Left renal cortex interstitium (tissue), 4 donors: ENCODE measurements at places on chromosomes 12 and 14. TPM values are rescaled to one million over a fixed set of nuclear protein-coding genes. Genes with fewer than 3 reads are reported as not detected.

The TSPAN8 gene
- polyA plus RNA-seq, result 27.4 TPM

The ACVRL1 gene
- polyA plus RNA-seq, result 38.0 TPM

The RNASE7 gene
- 0.86 TPM for polyA plus RNA-seq

The LGMN gene
- 117 TPM for polyA plus RNA-seq

The TSPAN19 gene
- polyA plus RNA-seq, result 0.75 TPM

The IFNG gene
- not detected for polyA plus RNA-seq

The FOXN3 gene
- 35.2 TPM for polyA plus RNA-seq

The SPRING1 gene
- 31.1 TPM for polyA plus RNA-seq

The SERPINA3 gene
- 0.21 TPM for polyA plus RNA-seq

The FLRT2 gene
- polyA plus RNA-seq, result 237 TPM

The KRT85 gene
- polyA plus RNA-seq, result not detected

The DNAH10 gene
- 4.1 TPM for polyA plus RNA-seq

The CABP1 gene
- polyA plus RNA-seq, result 4.3 TPM

The RNF212B gene
- polyA plus RNA-seq, result 0.82 TPM

DNA sequence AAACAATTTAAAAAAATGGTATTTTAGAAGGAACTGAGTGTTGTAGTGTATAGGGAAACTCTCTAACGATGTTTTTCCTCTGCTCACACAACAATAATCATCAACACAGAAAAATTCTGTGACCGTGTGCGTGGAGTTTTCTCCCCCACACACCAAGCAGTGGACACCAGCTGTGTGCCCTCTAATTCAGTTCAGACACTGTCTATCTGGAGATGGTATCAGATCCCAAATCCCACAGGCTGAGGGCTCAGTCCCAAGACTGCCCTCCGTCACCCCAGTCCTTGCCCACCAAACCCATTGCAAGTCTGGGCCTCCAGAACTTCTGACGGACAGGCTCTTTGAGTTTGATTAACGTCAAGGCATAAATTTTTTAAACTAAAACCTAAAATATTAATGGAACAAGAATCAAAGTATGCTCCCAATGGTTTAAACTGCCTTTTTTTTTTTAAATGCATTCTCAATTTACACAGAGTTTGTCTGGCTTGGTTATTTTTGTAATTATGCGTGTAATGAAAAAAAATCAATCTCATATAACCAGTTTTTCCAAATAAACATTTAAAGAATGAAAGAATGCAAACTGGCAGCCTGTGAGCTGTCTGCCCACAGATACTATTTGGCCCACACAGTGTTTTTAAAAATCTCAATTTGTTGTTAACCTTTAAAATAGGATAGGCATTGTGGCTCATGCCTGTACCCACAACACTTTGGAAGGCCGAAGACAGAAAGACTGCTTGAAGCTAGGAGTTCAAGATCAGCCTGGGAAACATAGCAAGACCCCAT, 19.2 kb downstream of the BLTP3B start:
- no peak for DNase-seq

- no peak for DNase-seq
Measured at GRCh38 chr12:70154960-70155589, 88.2 kb upstream of the CNOT2 start.

DNA sequence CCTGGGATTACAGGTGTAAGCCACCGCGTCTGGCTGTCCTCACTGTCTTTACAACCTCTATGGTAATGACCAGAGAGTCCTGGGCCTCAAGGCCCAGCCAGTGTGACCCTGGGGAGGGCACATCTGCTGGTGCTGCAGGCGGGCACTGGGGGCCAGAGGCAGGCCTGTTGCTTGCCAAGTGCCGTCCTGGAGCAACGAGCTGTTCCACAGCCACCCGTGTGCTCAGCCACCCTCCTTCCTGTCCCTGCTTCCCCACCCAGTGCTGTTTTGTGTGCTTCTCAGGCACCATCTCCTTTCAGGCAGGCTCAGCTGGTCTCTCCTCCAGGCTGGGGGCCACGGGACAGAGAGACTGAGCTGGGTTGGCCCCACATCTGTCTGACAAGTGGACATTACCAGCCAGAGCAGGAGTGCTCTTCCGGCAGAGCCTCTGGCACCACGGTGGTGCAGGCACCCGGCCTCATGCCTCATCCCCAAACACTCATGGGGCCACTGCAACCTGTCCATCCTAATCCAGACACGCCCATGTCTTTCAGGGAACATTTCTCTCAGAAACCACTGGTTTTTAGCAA, 9.0 kb downstream of the SLC25A47 start:
- no peak for DNase-seq

- DNase-seq, result peak; percentile 45
Measured at GRCh38 chr12:80565271-80565670, 121.2 kb downstream of the PTPRQ start.

- no peak for DNase-seq
Measured at GRCh38 chr12:116325336-116325664, 47.8 kb upstream of the MED13L start.

DNA sequence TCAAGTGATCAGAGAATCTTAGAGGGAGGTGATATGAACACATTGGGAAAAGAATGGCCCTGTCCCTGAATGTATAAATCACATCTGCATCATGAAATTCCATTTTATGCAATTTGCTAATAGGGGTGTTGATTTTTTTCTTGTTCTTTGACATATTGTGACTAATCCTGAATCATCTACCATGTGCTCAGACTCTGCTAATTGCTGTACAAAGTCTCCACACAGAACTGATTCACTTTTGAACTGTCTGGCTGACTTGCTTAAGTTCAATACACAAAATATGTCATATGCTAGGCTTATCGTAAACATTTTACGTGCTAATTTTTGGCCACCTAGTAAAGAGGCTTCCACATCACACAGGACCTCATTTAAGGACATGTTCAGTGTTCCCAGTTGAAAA, 2.6 kb downstream of the TMEM132D start:
- no peak for DNase-seq

DNA sequence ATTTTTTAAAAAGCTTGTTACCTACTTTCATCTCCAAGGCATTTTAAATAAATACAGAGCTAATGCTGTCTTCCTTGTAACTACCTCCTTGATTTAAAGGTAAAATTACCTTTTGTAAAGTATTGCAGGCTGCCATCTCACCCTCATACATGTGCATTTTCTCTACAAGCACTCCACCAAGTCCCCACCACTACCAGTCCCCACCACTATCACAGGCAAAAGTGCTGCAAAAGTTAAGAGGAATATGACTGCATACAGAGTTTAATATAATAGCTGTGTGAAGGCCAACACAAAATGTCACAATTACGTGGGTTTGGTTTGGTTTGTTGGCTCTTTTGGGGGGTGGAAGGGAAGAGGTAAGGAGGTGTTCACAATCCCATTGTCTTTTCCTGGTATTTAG, 9.6 kb downstream of the SIX1 start:
- DNase-seq, result no peak

DNA sequence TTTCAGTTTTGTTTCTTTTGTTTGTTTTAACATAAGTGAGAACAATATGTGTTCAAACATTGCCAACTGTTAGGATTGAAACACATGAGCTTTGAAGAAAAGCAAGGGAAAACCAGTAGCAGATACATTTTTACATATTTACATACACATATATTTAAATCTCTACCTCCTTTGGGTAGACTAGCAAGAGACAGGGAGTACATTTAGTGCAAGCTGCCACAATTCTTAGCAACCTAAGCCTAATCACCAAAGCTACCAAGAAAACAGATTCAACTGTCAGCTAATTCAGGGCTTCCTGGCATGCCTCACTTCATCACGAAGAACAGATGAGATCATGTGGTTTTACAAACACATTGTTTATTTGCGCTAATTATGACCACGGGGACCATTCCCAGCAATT, 143.1 kb downstream of the PRIMA1 start:
- DNase-seq, result no peak

DNA sequence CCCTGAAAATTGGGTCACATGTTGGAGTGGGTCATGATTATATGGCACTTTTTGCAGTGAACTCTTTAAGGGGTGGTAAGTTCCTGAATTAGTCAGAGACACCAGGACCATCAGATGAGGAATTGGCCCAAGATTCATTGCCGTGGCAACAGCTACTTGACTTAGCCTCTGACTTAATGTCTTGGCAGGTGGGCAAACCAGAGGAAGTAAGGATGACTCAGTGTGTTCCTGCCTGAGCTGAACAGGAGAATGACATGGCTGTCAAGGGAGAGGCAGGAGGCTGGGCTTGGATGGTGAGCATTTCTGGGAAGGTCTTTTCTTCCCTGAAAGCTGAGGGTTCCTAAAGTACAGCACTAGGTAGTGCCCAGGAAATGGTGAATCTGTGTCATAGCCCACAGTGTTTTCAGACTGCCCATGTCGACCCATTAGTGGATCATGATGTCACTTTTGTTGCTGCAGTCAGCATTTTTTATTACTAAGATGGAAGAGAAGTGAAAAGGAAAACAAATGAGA, 170.1 kb upstream of the PWP1 start:
- DNase-seq, result no peak

- no peak for DNase-seq
Measured at GRCh38 chr14:65482757-65483438, 70.4 kb downstream of the FUT8 start.

GRCh38 chr14:69288956-69289705, 29.2 kb downstream of the GALNT16 start:
- DNase-seq, result no peak

DNA sequence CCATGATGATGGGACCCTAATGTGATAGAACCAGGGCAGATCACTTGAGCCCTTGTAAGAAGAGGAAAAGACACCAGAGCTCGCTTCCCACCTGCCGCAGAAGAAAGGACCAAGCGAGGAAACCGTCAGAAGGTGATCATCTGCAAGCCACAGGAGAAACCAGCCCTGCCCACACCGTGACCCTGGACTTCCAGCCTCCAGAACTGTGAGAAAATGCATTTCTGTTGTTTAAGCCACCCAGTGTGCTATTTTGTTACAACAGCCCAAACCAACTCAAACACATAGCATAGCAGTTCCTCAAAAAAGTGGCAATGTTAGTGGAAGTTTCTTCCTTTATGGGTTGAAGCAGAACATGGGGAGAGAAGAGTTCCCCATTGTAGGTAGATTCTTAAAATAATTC, 107.9 kb upstream of the BCL2L14 start:
- no peak for DNase-seq

- no peak for DNase-seq
Measured at GRCh38 chr14:72318648-72319047, 386.4 kb downstream of the RGS6 start.

GRCh38 chr12:95335948-95336347, 118.3 kb downstream of the VEZT start:
- no peak for DNase-seq

- DNase-seq, result no peak
Measured at GRCh38 chr14:44505588-44505987, 1.5 kb downstream of the FSCB start.

GRCh38 chr14:63478437-63478852, 64.7 kb downstream of the PPP2R5E start:
- DNase-seq, result no peak

DNA sequence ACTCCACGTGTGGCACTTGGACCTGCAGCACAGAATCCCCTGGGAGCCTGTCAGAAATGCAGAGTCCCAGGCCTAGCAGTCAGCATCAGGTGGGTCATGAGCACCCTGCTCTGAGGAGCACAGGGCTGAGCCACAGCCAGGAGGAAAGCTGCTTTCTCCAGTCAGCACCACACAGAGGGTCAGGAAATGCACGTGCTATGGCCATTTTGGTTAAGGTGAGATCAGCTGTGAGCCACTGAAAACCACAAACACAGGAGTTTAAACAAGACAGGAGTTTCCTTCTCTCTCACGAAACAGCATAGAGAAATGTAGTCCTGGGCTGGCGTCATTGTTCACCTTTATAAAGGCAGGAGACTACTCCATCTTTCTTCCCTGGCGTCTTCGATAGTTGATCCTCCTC, 204.5 kb upstream of the SFSWAP start:
- no peak for DNase-seq

GRCh38 chr14:73817020-73817655, 34.5 kb upstream of the PTGR2 start:
- DNase-seq, result no peak

GRCh38 chr12:40723001-40723400, 30.8 kb downstream of the CNTN1 start:
- no peak for DNase-seq

GRCh38 chr12:94100990-94101737, 47.2 kb upstream of the PLXNC1 start:
- peak; percentile 51 for DNase-seq

DNA sequence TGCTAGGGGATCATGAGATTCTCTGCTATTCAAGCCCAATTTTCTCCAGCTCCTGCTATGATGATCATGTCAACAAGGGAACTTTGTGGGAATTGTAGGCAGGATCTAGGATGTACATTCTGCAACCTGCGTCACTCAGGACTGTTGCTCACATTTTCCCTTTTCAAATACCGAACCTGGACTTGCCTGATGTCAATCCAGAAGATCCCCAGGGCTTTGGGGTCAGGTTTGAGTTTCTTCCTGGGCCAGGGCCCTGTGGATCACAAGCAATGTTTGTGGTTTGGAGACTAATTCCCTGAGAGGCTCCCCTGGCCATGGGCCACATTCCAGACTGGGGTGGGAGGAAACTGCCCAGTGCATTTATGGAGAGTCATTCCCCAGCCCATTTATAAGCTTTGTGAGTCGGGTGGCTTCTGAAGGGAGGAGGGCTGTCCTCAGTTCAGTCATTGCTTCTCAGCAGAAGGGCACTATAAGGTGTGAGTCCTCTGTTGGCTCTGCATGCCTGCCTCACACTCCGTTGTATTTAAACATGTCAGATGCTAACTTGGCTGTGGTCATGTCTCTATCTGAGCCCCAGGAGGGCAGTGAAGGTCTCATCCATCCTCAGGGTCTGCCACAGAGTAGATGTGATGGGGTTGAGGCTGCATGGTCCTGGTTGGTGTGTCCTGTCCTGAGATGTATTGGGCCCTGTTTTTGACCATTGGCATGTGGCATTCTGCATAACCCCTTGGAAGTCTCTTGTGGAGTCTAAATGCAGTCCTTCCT, 6.5 kb downstream of the KRT86 start:
- DNase-seq, result no peak
